ENCODE measurements at places on chromosomes 4 and X. TPM values are rescaled to one million over a fixed set of nuclear protein-coding genes. Genes with fewer than 3 reads are reported as not detected.

DNA sequence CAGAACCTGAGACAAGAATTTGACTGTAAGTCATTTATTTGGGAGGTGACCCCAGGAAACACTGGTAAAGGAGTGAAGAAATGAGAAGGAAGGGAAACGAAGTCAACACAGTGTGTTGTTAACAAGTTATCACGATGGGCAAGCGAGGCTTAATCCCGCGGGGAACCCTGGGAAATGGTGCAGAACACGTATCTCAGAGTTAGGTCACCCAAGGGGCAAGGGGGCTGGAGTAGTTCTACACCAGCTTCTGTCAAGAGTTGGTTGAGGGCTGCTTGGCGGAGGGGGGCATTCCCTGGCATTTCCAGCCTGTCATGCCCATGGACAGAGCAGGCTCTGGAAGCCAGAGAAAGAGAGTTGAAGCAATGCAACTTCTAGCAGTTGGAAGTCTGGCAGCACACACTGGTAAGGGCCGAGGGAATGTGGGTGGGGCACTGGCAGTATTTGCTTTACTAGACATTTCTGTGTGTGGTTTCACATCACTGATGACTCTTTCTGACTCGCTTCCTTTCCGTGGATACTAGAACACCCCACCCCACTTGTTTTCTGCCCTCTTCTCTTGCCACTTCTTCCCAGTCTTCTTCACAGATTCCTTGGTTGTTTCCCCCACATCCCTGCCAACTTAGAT, 52.2 kb upstream of the ADGRG2 start:
- H3K4me3 ChIP-seq: peak overlapping the region; percentile 9
- H3K36me3 ChIP-seq: no peaks in the 10 kb centered on the region
- peaks cover 9% of the 10 kb centered on the region for H3K4me1 ChIP-seq
- no peak overlapping the region for H3K27ac ChIP-seq

- H3K27me3 ChIP-seq: peaks cover 12% of the 10 kb centered on the region
- no peak within 1 kb of the TSS for H3K27ac ChIP-seq
- no peaks in the 10 kb centered on the region for H3K4me1 ChIP-seq
- no peak within 1 kb of the TSS for H3K4me3 ChIP-seq
- DNase-seq: no peak
- no peaks in the 10 kb centered on the region for H3K36me3 ChIP-seq
These were observed at the start of gene RGN for GRCh38 chrX:47078129-47079043. Gene RGN (plus strand): TSS chrX:47078443. CDS start chrX:47081145, 2,702 bp downstream.

- H3K36me3 ChIP-seq: peaks cover 1% of the 10 kb centered on the region
- no peaks in the 10 kb centered on the region for H3K4me1 ChIP-seq
- H3K4me3 ChIP-seq: no peak overlapping the region
These were observed 13.9 kb upstream of the DCK start for GRCh38 chr4:70979445-70980008.

GRCh38 chr4:28508636-28509035, 1648.0 kb downstream of the STIM2 start:
- no peak for DNase-seq
- H3K27me3 ChIP-seq: no peaks in the 10 kb centered on the region
- no peak overlapping the region for H3K4me3 ChIP-seq
- no peaks in the 10 kb centered on the region for H3K4me1 ChIP-seq

DNA sequence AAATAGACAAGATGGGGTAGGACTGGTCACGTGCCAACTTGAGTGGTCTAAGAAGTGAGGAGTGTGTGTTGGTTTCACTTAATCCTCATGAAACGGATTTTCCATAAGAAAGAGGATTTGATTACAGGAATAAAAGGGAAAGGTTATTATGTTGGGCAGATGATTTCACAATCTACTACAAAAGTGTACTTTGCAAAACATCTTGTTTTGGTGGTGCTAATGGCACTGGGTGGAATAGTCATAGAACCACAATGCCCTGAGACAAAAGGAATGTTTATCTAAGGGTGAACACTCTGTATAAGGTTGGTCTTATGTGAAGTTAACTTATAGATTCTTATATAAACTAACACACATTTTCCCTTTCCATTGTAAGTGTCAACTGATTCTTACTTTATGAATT, 45.6 kb downstream of the GLUD2 start:
- no peak for DNase-seq
- H3K4me1 ChIP-seq: no peaks in the 10 kb centered on the region
- H3K36me3 ChIP-seq: no peaks in the 10 kb centered on the region
- no peak overlapping the region for H3K4me3 ChIP-seq
- H3K27ac ChIP-seq: no peak overlapping the region

GRCh38 chr4:134147941-134148340, 53.6 kb downstream of the PABPC4L start:
- no peak overlapping the region for H3K27ac ChIP-seq
- no peaks in the 10 kb centered on the region for H3K27me3 ChIP-seq
- no peaks in the 10 kb centered on the region for H3K36me3 ChIP-seq

DNA sequence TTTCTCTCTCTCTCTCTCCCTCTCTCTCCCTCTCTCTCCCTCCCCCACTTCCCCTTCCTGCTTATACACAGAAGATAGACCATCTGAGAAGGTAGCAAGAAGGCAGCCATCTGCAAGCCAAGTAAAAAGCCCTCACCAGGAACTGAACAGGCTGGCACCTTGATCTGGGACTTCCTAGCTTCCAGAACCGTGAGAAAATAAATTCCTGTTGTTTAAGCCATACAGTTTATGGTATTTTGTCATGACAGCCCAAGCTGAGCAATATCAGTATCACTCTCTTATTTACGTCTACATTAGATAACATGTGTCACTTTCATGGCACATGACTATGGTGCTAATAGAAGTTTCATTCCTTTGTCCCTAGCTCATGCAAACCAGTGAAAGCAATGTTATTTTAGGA, 581.1 kb downstream of the INPP4B start:
- no peak for DNase-seq
- no peak overlapping the region for H3K27ac ChIP-seq
- H3K36me3 ChIP-seq: no peaks in the 10 kb centered on the region
- no peaks in the 10 kb centered on the region for H3K27me3 ChIP-seq
- peaks cover 7% of the 10 kb centered on the region for H3K4me1 ChIP-seq

DNA sequence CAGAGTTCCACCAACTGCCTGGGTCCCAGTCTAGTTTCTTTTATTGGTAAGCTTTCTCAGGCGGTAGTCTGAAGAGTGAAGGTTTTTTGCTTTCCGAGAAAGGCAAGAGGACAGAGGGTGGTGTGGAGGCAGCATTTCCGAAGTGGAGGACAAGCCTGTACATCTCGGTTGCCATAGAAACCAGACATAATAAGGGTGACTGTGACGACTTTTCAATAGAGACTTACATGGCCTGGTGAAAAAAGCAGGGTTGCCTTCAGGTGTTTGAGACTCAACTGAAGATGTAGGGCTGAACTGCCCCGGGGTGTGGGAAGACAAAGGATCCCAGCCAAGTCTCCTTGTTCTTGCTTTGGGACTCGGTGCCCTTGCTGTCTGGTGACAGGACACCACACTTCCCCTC, 53.6 kb upstream of the RAB40AL start:
- H3K36me3 ChIP-seq: no peaks in the 10 kb centered on the region
- no peak overlapping the region for H3K4me3 ChIP-seq
- H3K27me3 ChIP-seq: no peaks in the 10 kb centered on the region
- no peak for DNase-seq
- H3K4me1 ChIP-seq: no peaks in the 10 kb centered on the region

- H3K4me1 ChIP-seq: no peaks in the 10 kb centered on the region
- H3K4me3 ChIP-seq: no peak overlapping the region
- no peaks in the 10 kb centered on the region for H3K36me3 ChIP-seq
- H3K27ac ChIP-seq: no peak overlapping the region
- H3K27me3 ChIP-seq: peaks cover 2% of the 10 kb centered on the region
These were observed 40.2 kb downstream of the FAM114A1 start for GRCh38 chr4:38907696-38908270.

GRCh38 chr4:26077756-26078155, 163.7 kb downstream of the SMIM20 start:
- peaks cover 43% of the 10 kb centered on the region for H3K36me3 ChIP-seq
- peaks cover 79% of the 10 kb centered on the region for H3K4me1 ChIP-seq
- H3K4me3 ChIP-seq: peak overlapping the region; percentile 79
- DNase-seq: no peak
- no peaks in the 10 kb centered on the region for H3K27me3 ChIP-seq
- peak overlapping the region; percentile 98 for H3K27ac ChIP-seq

- DNase-seq: no peak
- H3K4me3 ChIP-seq: no peak overlapping the region
- no peak overlapping the region for H3K27ac ChIP-seq
- peaks cover 13% of the 10 kb centered on the region for H3K27me3 ChIP-seq
- H3K4me1 ChIP-seq: no peaks in the 10 kb centered on the region
- H3K36me3 ChIP-seq: no peaks in the 10 kb centered on the region
These were observed 65.7 kb downstream of the IL21 start for GRCh38 chr4:122555216-122555615.

DNA sequence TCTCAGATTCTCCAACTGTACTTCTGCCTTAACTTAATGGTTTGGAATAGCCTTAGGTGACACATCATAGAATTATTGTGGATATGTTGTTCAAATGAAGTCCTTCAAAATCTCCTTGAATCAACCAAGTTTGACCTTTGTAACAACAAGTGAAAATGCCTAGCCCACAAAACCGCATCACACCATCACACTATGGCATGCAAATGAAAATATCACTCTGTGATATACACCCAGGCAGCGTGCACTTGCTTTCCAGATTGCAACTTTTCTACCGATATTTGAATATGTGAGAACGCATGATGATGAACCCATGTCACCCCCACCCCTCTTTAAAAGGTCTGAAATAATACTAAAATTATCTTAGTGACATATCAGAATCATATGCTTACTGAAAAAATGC, 656.7 kb downstream of the GABRG1 start:
- H3K27ac ChIP-seq: no peak overlapping the region
- no peak overlapping the region for H3K4me3 ChIP-seq
- H3K4me1 ChIP-seq: no peaks in the 10 kb centered on the region
- H3K27me3 ChIP-seq: no peaks in the 10 kb centered on the region

GRCh38 chr4:152245680-152246079, 290.2 kb downstream of the FBXW7 start:
- H3K27me3 ChIP-seq: peaks cover 6% of the 10 kb centered on the region
- no peak overlapping the region for H3K4me3 ChIP-seq
- H3K27ac ChIP-seq: no peak overlapping the region
- peaks cover 5% of the 10 kb centered on the region for H3K4me1 ChIP-seq
- H3K36me3 ChIP-seq: no peaks in the 10 kb centered on the region

DNA sequence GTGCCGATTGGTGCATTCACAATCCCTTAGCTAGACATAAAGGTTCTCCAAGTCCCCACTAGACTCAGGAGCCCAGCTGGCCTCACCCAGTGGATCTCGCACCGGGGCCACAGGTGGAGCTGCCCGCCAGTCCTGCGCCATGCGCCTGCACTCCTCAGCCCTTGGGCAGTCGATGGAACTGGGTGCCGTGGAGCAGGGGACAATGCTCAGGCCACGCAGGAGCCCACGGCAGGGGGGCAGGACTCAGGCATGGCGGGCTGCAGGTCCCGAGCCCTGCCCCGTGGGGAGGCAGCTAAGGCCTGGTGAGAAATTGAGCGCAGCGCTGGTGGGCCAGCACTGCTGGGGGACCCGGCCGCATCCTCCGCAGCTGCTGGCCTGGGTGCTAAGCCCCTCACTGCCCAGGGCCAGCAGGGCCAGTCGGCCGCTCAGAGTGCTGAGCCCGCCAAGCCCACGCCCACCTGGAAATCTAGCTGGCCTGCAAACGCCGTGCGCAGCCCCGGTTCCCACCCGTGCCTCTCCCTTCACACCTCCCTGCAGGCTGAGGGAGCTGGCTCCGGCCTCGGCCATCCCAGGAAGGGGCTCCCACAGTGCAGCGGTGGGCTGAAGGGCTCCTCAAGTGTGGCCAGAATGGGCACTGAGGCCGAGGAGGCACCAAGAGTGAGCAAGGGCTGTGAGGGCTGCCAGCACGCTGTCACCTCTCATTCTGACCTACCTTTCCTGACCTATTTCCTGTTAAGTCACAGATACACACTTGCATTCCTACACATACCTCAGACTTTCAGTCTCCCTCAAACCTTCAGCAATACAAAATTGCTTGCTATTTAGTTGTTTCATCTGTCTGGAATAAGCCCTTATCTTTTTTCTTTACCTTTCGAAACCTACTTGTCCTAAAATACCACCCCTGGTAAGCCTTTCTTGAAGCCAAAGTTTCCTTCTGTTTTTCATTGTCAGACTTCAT, 20.7 kb downstream of the UBE2K start:
- no peak for DNase-seq
- peak overlapping the region; percentile 86 for H3K4me3 ChIP-seq
- H3K36me3 ChIP-seq: peaks cover 5% of the 10 kb centered on the region

DNA sequence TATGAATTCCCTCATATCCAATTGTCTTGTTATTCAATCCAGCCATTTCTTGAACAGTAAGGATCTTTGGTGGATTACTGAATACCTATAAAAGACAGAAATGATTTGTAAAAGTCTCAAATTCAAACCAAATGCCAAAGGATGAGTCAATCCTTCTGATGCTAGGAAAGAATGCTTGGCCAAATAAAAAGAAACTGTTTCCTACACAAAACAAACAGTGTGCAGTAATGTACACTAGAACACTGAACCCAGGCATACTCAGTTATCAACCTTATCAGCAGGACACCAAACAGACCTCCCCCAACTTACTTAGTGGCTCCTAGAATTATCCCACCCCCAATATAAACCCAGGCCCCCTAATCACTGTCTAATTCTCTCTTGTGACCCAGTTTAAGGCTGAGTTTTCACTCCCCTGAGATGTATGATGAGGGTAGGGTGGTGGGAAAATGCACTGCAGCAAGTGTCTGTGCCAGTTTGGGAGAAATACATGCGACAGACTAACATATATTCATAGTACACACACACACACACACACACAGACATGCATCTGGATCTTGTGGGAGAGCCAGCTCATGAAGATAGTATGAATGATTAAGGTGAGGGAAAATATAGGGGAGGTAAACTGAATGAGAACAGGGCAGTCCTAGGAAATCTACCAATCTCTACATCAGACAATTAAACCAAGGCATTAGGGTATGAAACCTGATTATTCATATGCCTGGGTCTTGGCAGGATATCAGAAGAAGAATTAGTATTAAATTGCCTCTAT, 35.0 kb downstream of the CLDN2 start:
- no peak overlapping the region for H3K27ac ChIP-seq
- no peaks in the 10 kb centered on the region for H3K27me3 ChIP-seq
- H3K36me3 ChIP-seq: no peaks in the 10 kb centered on the region
- no peak overlapping the region for H3K4me3 ChIP-seq
- no peaks in the 10 kb centered on the region for H3K4me1 ChIP-seq

DNA sequence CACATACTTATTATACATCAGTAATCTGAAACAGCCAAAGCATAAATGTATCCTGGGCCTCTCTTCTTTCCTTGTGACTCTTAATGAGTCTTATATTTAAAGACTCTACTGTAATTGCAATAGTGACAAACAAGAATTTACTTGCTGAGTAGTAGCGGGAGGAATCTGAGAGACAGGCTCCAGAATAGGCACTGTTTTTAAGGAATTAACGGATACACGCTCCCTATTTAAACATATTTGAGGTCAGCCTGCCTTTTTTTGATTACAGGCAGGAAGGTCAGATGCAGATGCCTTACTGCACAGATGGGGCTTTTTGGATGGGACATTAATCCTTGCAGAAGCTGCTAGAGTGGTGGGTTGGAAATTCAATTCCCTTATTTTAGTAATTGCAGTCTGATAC, 196.3 kb upstream of the ANXA3 start:
- H3K27me3 ChIP-seq: peaks cover 11% of the 10 kb centered on the region
- no peaks in the 10 kb centered on the region for H3K4me1 ChIP-seq
- DNase-seq: no peak
- no peaks in the 10 kb centered on the region for H3K36me3 ChIP-seq
- H3K4me3 ChIP-seq: no peak overlapping the region
- no peak overlapping the region for H3K27ac ChIP-seq

PRDM8 gene
- 12.3 TPM for total RNA-seq

NIPAL1 gene
- total RNA-seq: 0.21 TPM

WDR13 gene
- 64.7 TPM for total RNA-seq

MAGEC1 gene
- total RNA-seq: not detected

HSD17B13 gene
- 0.12 TPM for total RNA-seq

PABPC1L2B gene
- not detected for total RNA-seq

GCNA gene
- total RNA-seq: 6.1 TPM

KLHL13 gene
- total RNA-seq: 1.0 TPM

FAM133A gene
- total RNA-seq: not detected

GPR34 gene
- 1.5 TPM for total RNA-seq

MTCP1 gene
- total RNA-seq: 17.4 TPM

ANXA3 gene
- 4.6 TPM for total RNA-seq
